Heart left ventricle (tissue), 16 donors: ENCODE measurements at places on chromosomes 6 and 20. TPM values are rescaled to one million over a fixed set of nuclear protein-coding genes. Genes with fewer than 3 reads are reported as not detected.

DNA sequence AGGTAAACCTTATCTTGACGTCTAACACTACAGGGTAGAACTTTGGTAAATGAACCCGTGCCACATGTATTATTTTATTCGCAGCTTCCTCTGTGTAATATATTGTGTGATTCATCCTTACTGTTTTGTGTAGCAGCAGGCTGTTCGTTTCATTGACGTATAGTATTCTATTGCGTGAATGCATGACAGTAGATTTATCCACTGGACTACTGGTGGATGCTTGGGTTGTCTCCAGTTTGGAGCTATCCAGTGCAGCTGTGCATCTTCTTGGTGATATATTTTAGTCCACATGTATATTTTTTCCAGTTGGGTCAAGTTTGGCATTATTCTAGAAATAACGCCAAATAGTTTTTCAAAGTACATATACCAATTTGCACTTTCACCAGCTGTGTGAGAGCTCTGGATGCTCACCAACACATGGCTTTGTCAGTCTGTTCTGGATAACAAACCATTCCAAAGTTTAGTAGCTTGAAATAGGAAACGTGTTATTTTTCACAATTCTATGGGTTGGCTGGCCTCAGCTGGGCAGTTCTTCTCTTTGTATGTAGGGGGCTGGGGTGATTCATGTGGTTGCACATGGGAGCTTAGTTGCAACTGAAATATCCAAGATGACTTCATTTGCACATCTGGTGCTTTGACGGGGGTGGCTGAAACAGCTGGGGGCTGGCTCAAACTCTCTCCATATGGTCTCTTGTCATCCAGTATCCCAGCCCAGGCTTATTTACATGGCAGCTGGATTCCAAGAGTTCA lies 9.3 kb downstream of the ECT2L start:
- H3K4me1 ChIP-seq: peaks cover 16% of the 10 kb centered on the region
- H3K27ac ChIP-seq: no peak overlapping the region
- no peaks in the 10 kb centered on the region for H3K36me3 ChIP-seq
- peak; percentile 75 for DNase-seq
- no peaks in the 10 kb centered on the region for H3K27me3 ChIP-seq

DNA sequence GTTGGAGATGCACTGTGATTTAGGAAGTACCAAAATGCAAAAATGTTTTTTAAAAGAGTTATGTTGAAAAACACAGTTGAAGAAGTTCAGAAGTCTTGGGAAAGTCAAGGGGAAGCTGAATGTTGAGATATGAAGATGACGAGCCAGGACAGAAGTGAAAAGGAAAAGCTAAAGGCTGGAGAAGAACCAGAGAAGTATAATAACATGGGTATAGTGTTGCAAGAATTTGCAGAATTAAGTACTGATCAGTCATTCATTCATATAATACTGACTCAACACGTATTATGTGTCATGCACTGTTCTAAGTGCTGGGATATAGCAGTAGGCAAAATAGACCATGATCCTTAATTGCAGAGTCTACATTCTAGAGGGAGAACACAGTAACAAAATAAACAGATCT lies 432.8 kb downstream of the CDC5L start:
- H3K27ac ChIP-seq: no peak overlapping the region
- H3K27me3 ChIP-seq: no peaks in the 10 kb centered on the region
- no peak overlapping the region for H3K4me3 ChIP-seq
- H3K4me1 ChIP-seq: no peaks in the 10 kb centered on the region
- no peaks in the 10 kb centered on the region for H3K36me3 ChIP-seq

GRCh38 chr20:37758332-37758731 lies 64.5 kb downstream of the CTNNBL1 start:
- peaks cover 15% of the 10 kb centered on the region for H3K36me3 ChIP-seq
- no peak overlapping the region for H3K4me3 ChIP-seq
- no peaks in the 10 kb centered on the region for H3K27me3 ChIP-seq
- no peaks in the 10 kb centered on the region for H3K4me1 ChIP-seq
- no peak overlapping the region for H3K27ac ChIP-seq

DNA sequence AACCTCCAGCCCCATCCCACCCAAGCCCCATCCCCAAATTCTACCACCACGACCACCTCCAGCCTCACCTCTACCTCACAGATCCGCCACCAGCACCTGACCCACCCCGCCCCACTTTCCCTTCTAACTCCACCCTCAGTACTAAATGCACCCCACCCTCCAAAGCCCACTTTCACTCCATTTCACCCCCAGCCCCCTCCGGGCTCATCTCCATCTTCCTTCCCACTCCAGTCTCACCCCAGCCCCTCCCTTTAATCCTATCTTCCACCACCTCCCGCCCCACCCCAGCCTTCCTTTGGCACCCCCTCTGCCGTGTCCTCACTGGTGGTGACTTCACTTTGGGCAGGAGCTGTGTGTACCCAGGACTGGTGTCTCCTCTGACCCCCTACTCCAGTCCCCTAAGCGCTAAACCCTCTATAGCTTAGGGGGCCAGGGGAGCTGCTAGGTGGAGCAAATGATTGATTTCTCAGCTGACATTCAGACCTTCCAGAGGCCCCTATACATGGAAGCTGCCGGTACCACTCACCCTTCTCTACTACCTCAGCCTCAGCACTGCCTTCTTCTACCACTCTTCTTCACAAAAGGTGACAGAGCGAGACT lies 2.8 kb upstream of the NSFL1C start:
- peaks cover 3% of the 10 kb centered on the region for H3K36me3 ChIP-seq
- no peak for DNase-seq
- no peak overlapping the region for H3K4me3 ChIP-seq
- H3K4me1 ChIP-seq: peaks cover 33% of the 10 kb centered on the region

DNA sequence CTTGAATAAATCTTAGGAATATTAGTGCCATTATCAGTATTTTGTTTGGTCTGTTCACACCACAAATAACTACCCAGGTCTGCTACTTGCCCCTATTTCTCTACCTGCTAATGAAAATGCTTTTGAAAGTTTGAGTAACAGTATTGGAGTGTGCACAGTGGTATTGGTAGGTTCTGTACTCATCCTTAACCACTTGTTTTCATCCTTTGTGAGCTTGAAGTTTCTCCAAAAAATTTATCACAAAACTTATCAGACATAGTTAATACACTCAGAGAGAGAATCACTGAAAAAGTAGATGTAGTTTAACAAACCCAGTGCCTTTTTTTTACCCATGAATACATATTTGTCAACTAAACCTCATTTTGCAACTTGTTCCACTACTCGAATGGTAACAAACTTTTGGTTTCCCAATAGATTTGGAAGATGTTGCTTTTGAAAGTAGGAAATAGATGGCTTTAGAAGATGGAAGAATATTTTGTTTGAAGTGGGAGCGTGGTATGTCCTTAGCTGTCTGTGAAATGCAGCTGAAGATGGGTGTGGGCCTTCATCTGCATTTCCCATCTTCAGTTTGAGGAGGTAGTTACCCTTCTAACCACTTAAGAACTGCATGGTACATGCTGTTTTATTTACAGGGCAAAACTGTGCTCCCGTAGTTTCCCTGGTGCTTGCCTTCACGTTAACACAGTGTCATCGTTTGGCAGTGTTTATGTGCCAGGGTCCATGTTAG lies 9.0 kb downstream of the PTPN1 start:
- H3K4me1 ChIP-seq: peaks cover 98% of the 10 kb centered on the region
- no peak for DNase-seq
- no peak overlapping the region for H3K27ac ChIP-seq
- no peaks in the 10 kb centered on the region for H3K27me3 ChIP-seq
- no peaks in the 10 kb centered on the region for H3K36me3 ChIP-seq
- no peak overlapping the region for H3K4me3 ChIP-seq

DNA sequence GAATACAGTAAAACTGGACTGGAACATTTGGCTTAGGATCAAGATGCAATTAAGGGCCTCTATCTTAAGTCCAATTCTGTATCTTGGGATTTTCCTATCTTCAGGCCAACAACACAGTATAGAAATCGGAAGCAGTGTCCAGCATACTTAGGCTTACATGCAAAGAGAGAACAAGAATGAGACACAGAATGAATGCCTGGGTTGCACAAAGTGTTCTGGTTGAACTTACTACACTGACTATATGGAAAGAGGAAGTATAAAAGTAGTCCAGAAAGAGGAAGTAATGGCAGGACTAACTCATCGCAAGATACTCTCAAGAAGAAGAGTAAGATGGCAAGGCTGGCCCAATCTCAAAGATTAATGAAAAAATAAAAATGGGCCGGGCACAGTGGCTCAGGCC lies 87.6 kb downstream of the BTBD9 start:
- H3K4me1 ChIP-seq: no peaks in the 10 kb centered on the region
- no peaks in the 10 kb centered on the region for H3K27me3 ChIP-seq
- no peak overlapping the region for H3K27ac ChIP-seq
- H3K4me3 ChIP-seq: no peak overlapping the region
- DNase-seq: no peak

DNA sequence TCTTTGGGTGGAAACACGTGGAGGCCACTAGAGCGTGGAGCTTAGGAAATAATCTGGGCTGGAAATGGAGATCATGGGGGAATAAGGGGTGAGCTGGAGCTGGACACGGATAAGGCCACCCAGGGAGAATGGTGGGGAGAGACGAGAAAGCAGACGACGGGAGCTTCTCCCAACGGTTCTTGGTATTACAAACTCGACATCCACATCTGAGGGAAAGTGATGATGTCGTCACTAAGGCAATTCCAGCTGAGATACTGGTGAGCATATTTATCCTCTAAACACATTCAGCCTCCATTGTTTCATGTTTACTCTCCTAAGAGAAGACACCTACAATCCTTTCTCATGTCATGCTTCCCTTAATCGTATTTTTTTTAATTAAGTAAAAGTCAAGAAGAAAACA lies 50.2 kb upstream of the SNX9 start:
- no peaks in the 10 kb centered on the region for H3K36me3 ChIP-seq
- no peak overlapping the region for H3K27ac ChIP-seq
- H3K27me3 ChIP-seq: no peaks in the 10 kb centered on the region
- H3K4me3 ChIP-seq: no peak overlapping the region
- no peaks in the 10 kb centered on the region for H3K4me1 ChIP-seq

DNA sequence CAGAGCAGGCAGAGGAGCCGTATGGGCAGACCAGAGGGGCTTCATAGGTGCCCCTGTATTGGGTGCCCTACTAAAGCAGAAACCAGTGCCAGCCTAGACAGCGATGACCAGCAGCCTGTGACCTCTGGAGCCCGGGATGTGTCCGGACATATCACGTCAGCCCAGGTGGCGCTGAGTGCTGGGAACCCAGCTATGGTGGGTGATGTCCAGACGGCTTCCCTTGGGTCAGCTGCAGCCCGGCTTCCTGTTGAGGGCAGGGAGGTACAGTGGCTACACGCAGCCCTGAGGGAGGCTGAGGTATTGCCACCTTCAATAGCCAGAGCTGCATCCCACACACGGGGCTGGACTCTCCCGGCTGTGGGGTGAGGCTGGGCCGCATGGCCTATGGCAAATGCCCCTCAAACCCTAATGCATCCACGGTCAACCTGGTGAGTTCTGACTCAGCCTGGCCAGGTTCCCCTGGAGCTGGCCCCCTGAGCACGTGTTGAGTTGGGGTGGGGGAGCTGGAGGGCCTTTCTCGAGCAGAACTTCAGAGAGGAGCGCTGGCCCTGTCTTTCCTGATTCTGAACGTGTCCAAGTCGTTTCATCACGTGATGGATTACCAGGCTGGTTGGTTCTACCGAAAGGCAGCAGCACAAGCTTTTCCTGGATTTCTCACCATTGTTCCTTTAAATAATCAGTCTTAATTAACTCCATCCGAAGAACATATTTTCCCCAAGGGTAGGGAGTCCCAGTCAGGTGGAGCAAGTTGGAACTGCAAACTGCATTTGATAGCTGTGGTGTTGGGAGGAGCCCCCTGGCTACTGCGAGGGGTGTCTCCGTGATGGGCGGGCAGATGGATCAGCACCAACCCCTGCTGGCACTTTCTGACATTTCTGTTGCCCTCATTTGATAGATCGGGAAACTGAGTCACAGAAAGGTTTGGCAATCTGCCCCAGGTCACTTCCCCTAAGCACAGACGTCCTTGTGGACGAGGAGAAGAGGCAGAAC lies 7.1 kb upstream of the MYT1 start:
- H3K4me1 ChIP-seq: no peaks in the 10 kb centered on the region
- H3K27me3 ChIP-seq: peaks cover 20% of the 10 kb centered on the region
- H3K36me3 ChIP-seq: no peaks in the 10 kb centered on the region
- no peak overlapping the region for H3K4me3 ChIP-seq
- H3K27ac ChIP-seq: no peak overlapping the region

- no peak overlapping the region for H3K4me3 ChIP-seq
- no peak for DNase-seq
- no peaks in the 10 kb centered on the region for H3K27me3 ChIP-seq
- no peaks in the 10 kb centered on the region for H3K36me3 ChIP-seq
These were observed 41.8 kb downstream of the BMP7 start for GRCh38 chr20:57224641-57225138.

DNA sequence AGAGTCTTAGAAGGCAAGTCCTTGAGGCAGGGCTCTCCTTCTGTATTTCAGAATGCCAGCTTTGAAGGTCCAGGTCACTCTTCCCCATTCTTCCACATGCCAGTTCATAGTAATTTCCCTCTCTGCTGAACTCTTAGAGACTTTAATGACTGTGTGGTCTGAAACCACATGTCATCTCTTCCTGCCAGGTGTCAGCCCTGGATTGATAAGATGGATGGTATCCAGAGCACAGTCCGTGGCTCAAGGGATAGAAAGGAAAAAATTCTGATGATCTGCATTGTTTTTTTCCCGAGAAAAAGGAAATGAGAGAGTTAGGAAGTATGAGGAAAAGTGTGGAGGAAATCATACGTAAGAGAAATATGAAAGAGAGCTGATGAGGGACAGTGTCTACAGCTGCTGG lies 250.9 kb downstream of the TPBG start:
- no peak for DNase-seq
- no peak overlapping the region for H3K4me3 ChIP-seq
- no peaks in the 10 kb centered on the region for H3K4me1 ChIP-seq
- H3K27ac ChIP-seq: no peak overlapping the region
- no peaks in the 10 kb centered on the region for H3K36me3 ChIP-seq

WFDC2 gene
- not detected for total RNA-seq

NFKBIE gene
- total RNA-seq: 2.6 TPM

TNXB gene
- 48.5 TPM for total RNA-seq
